NCI-H2107 (cell line): ENCODE measurements at places on chromosomes 2 and 18.

DNA sequence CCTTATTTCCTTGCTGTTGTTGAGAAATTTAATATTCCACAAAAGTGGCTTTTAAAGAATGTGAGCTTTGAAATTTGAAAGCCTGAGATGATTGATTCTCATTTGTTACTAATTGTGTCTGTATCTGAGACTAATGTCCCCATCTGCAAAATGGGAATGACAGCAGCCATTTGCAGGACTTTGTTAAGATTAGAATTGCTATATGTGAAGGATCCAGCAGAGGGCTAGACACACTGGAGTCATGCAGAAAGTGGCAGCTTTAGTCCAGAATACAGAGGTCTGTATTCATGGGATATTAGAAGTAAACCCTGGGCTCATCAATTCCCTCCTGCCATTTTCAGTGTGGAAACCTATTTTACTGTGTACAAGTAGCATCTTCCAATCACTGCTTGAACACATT is 296.5 kb upstream of the GYPC start:
- DNase-seq, result no peak

GRCh38 chr2:48162742-48163141 is 256.4 kb upstream of the FBXO11 start:
- no peak for DNase-seq

DNA sequence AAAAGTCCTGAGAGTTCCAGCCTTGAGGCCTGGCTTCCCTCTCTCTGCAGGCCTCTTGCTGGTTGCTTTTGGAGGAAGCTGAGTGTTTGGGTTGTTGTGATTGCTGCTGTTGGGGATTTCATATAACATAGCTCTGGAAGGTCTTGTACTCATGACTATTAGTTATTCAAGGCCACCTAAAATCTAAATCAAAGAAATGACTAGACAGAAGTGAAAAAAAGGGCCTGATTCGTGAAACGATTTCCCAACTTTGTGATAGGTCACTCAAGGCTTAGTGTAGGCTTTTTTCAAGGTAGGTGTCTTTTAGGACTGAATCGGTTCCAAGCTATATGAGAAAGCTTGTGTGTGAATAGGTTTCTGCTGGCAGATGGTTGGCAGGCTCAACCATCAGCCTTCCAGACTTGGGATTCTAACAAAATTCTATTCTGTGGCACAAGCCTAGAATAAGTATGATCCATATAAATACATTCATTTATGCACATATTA is 164.4 kb downstream of the FMNL2 start:
- no peak for DNase-seq

DNA sequence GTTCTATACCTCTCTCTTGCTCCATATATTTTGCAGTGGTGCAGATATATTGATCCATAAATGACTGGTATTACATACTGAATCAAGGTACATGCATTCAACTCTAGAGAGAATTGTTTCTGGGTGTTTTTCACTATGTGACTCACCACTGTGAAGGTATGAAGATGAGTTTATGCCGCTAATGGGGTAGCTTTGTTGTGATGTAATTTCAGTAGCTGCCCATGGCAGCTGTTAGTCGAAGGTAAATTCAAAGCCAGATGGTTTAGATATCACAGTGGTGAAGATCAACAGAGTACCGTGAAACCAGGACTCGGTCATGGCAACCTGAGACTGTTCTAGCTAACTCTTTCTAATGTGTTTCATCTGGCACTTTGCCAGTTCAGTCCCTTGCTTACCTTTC is 50.4 kb downstream of the PKP4 start:
- no peak for DNase-seq

DNA sequence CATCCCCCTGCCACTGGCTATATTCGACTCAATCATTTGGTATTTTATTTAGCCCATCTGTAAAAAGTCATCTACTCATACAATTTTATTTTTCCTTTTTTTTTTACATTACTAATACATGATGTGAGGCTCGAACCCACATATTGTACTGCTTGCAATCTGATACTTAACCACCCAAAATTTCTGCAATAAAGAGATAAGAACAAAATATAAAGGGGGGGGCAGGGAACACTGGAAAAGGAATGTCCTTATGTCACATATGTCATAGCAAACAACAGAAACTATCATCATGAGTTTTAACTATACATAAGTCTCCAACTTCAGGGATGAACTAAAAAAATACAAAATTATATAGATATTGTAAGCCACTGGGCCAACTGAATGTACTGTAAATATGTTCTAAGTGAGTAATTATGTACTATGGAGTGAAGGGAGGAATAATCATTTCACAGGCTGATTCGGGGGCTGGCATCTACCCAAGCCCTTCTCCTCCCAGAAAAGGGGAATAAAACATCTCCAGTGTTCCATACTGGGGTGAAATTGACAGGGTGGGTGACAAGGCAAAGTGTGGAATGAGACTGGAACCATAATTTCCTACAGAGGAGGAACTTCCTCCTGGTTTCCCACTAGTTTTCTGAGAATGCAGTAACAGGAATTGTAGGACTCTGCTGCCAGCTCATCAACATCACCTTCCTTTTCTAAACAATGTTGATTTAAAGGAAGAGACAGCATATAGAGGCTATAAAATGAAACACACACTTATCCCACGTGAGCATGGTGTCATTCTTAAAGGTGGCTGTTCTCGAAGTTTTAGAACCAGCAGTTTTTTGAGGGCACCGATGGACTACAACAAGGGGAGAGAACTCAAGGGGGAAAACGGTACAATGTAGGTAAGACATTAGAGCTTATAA is 79.5 kb downstream of the FARSB start:
- no peak for DNase-seq

DNA sequence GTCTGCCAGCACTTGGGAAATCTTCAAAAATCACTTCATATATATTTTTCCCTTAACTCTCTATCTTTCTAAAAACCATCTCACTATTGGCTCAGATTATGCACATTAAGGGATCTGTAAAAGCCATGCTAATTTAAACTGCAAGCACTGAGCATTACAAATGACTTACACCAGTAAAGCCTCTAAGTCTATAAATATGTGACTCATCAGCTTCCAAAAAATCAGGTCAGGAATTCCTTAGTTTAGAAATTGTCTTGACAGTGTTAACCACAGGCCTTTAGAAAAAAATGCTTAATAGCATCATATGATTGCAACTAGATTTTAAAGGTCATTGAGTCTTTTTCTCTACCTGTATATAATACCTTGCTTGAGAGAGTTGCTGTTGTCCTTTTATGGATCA is 1113.6 kb upstream of the PIK3C3 start:
- DNase-seq, result no peak

DNA sequence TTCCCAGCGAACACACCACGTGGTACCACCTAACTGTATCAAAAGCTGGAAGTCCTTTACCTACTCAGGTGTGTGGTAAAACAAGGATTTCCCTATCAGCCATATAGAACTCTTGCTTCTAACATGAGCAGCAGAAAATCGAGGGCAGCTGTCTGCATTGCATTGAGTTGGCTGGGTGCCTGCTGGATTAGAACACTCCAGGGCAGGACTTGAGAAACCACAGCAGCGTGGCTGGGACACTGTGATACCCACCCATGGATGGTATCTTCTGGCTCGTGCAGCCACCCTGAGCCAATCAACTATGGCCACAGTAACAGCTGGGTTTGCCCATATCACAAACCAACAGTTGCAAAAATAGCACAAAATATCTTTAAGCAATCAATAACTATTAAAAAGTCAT is 188.3 kb downstream of the FBXO15 start:
- no peak for DNase-seq

GRCh38 chr2:49901202-49902065 is 747.1 kb upstream of the FSHR start:
- no peak for DNase-seq

DNA sequence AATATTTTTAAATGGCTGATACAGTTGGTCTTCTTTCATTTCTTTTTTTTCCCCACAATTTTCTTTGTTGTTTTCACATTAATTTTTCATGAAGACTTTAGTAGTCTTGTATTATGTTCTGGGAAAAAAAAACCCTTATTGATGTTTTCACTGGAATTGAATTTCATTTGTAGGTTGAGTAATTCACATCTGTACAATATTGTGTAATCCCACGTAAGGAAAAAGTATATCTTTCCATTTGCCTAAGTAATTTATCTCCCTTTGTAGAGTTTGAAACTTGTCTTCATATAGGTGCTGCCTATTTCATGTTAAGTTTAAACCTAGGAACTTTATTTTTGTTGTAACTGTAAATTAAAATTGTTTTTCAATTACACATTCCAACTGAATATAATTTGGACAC is 2.0 kb downstream of the DNAJC27 start:
- no peak for DNase-seq

- no peak for DNase-seq
Observed at GRCh38 chr18:39753178-39753577, 2187.6 kb upstream of the CELF4 start.

GRCh38 chr18:478681-479080 is 21.8 kb downstream of the COLEC12 start:
- DNase-seq, result no peak

- no peak for DNase-seq
Observed at GRCh38 chr2:175195012-175195411, 13.5 kb upstream of the ATP5MC3 start.

DNA sequence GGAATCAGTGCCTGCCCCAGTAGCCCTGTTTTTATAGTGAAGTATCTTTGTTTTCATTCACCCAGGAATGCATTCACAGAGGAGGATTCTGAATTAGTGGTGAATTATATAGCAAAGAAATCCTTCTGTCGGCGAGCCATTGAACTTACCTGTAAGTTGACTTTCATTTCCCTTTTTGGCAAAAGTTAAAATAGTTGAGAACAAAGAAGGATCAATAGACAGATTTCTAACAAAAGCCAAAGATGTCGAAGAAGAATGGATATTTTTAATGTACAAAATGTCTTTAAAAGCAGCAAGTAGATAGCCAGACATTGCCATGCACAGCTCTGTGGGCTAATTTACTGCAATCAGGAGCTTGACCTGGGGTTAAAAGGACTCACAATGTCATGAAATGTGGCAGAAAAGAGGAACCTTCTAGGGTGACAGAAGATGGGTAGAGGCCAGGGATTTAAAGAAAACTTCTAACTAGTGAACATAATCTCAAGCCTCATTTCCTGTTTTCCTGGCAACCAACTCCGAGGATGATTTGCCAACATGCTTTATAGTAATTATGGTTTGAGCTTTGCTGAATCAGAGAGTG is 53.8 kb upstream of the TMEM87B start:
- DNase-seq, result no peak

- no peak for DNase-seq
Observed at GRCh38 chr2:229855116-229855515, 66.7 kb downstream of the TRIP12 start.

DNA sequence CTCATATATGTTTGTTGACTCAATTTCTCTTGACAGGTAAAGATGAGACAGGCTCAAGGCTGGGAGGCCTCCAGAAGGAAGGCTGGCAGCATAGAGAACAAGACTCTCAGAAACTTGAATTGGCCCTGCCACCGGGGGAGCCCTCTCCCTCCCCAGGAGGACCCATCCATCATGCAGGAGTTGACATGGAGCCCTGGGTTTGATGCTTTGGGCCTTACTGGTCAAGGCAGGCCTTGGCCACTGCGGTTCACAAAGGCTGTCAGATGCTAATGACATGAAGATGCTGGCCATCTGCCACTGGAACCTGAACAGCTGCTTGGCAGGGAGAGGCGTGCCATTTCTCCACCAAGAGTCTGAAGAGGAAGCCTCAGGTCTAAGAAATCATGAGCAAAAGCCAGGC is 193.6 kb downstream of the MTCL1 start:
- DNase-seq, result no peak

DNA sequence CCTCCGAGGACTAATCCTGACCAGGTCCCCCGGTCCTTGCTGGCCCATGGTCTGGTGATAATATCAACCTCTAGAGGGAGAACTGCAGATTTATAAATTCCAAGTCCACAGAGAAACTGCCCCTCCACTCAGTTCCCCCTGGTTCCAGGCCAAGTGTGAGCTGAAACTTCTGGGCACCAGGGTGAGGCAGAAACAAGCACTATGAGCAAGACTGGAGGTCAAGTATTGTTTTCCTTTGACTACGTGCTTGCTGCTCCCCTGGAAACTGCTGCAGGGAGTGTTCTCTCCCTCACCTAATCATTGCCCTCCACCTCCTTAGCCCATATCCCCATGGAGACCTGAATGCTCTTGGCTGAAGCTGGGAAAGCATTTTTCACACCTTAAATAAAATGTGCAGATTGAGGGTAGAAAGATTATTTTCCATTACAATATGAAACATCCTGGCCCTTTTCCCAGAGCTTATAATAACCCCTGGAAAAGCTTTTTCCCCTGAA is 135.2 kb downstream of the RDH14 start:
- DNase-seq, result no peak

GRCh38 chr2:60297296-60298005 is 256.0 kb downstream of the BCL11A start:
- no peak for DNase-seq

DNA sequence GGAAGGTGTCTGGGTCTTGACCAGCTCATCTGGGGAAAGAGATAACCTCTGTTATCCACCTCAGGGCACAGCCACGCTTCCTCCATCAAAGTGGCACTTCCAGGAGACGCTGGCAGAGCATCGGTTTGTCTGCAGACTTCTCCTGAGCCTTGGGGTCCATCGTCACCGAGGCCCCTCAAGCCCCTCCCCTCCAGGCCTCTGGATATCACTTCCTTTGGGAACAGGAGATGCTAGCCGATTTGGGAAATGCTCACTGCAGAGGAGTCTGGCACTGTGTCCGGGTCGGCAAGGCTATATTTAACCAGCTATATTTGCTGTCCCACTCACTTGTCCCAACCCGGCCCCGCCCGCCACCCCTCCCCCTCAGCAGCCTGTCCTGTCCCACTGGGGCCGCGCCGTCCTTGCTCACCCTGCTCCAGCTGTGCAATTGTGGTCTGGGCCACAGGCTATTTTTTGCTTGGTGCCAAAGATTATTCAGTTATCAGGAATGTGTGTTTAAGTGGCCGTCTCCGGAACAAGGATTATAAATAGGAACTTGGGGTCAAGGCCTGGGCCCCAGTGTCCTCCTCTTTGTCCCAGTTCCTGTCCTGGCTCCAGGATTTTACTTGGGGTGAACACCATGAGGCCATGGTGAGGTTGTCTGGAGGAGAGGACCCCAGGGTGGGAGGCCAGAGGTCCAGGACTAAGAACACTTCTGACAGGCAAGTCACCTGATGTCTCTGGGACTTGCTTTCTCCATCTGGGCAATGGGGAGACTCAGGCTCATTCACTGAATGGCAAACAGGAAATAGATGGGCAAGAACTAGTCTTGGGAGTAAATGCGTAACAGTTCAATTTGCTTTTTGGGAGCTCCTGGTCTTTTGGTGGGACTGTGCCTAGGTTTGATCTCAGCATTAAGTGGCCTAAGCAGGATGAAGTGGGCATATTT is 263.6 kb downstream of the DYSF start:
- DNase-seq, result no peak

DNA sequence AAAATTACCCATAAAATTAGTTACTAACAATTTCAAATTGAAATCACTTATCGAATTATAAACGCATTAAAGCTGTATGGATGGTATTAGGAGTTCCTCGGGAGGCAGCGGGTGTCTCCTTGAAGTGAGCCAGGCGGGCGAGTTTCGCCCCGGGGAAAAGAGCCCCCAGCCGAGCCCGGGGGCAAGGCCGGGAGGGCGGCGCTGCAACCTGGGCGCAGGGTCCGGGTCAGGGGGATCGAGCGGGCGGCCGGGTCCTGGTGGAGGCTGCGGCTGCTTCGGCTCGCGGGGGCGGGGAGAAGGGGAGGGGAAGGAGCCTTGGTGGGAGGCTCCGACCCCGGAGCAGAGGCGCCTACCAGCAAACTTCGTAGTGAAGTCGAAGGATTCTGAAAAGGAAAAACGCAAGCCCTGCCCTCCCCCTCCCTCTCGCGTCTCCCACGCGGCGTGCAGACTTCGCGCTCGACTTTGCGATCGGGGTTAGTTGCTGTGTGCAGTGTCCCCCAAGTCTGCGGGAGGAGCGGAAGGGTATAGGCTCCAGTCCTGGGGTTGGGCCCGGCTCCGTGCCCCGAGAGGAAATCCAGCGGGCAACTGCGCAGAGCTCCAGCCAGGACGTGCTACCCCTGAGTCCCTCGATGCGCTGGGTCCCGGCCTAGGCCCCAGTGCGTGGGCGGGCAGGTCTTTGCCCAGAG is 140.8 kb downstream of the MEIS1 start:
- no peak for DNase-seq
